EL (cell line): ENCODE measurements at places on chromosomes 2 and 18.

GRCh38 chr18:9055185-9055584 lies 47.3 kb upstream of the NDUFV2 start:
- peak; percentile 71 for DNase-seq

DNA sequence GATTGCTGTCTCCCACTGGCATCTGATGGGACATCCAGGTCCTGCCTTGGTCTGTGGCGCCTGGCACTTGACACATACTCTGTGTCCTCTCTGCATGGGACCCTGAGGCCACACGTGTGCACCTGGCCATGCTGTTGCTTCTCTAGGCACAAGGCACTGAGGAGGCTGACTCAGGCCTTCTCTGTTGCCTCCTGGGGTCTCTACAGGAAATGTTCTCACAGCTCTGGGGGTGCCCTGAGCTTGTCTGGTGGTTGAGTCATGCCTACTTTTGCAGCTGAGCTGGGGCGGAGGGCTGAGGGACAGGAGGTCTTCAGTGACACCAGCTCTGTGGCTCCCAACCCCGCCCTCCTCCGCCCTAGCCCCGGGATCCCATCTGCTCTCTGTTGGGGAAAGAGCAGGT lies 207.0 kb upstream of the HS6ST1 start:
- peak; percentile 16 for DNase-seq

DNA sequence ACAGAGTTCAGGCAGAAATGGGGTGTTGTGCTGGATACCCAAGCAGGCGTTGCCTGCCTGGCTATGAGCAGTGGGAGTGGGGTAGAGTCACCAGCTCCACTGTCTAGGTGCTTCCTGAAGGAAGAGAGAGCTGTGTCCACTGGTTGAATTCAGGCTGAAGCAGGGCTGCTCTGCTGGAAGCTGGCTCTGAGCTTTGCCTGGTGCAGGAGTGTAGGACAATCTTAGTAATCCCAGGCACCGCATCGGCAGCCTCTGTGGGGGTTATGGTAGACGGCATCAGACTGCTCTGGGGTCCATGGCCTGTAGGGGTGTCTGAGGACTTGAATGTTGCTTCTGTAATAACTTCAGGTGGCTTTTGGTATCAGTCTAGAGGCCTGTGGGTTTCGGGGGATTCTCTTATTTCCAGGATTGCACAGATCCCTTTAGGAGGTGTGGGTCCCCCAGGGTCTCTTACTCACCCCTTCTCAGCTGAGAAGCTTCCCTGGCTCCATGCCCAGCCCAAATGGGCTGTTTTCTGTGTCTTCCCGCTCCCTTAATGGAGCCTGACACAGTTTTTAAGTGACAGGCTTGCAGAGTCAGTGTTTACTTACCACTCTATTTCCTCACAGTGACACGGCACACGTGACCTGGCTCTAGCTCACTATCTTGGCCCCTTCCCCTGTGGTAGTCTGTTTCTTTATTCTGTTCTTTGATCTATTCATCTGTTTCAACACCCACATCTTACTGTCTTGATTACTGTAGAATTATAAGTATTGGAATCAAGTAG lies 644.3 kb downstream of the CBLN2 start:
- no peak for DNase-seq

DNA sequence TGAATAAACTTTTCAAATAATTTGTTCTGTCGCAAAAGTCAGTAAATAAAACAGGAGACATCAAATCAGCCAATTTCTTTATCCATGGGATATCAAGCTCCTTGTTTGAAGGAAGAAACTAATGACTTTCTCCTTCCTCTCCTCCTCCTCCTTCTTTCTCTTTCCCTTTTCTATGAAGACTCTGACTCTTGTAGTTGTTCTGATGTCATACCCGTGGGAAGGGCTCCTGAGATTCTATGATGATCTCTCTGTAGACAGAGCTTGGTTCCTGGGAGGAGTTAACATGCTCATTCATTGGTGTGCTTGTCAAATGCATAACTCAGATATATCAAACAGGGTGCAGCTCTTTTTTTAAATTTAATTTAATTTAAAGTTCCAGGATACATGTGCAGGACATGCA lies 118.7 kb upstream of the KCTD1 start:
- DNase-seq, result no peak

DNA sequence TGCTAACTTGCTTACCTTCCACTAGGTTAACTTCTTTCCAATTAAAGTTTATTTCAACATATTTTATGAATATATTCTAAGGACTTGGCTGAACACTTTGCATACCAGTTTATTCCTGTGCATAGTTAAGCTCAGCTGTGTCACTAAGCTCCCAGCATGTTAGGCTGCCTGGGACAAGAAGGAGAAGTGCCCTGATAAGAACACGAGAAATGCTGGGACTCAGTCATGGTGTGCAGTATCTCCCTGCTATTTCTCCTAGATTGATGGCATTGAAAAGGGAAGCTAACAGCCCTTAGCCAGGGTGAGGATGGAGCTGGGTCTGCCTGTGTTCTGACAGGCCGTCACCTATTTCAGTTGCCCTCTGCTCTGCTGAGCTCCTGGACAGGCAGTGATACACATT lies 164.3 kb downstream of the TRABD2A start:
- no peak for DNase-seq

DNA sequence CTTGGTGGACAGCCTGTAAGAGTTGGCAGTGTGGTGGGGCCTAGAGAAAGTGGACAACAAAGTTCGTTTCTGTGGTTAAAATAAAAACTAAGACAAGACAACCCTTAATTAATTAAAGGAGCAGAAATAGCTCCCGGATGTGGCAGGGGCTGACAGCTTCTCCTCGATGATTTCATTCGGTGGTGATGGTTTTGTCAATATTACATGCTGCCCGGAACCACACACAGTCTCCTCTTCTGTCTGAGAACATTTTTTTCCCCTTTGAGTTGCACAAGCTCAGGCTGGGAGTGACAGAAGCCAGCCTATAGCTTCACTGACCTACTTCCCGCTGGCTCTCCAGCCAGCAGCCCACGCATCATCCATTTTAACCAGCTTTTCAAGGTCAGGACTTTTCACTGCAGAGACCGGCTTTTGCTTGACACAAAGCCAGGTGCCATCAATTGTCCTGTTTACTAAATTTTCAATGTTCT lies 378.8 kb downstream of the SLC4A3 start:
- no peak for DNase-seq

- no peak for DNase-seq
Observed at GRCh38 chr18:40812981-40813515, 1142.0 kb upstream of the PIK3C3 start.

- DNase-seq, result no peak
Observed at GRCh38 chr18:13868501-13869271, 44.7 kb downstream of the MC5R start.

DNA sequence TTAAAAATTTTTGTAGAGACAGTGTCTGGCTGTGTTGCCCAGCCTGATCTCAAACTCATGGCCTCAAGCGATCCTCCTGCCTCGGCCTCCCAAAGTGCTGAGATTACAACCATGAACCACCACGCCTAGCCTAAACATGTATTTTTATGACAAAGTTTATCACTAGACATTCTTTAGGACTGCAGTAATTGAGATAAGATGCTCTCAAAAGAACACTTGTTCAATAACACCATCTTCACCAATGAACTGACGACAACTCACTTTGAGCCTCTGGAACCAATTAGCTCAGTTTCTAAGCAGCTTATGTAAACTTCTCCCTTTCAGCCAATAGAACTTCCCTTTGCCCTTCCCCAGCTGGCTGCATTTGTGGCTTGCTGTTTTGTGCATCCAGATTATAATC lies 15.3 kb upstream of the PPP4R1 start:
- DNase-seq, result no peak

GRCh38 chr2:26978061-26978596 lies 7.7 kb downstream of the MAPRE3 start:
- DNase-seq, result no peak

DNA sequence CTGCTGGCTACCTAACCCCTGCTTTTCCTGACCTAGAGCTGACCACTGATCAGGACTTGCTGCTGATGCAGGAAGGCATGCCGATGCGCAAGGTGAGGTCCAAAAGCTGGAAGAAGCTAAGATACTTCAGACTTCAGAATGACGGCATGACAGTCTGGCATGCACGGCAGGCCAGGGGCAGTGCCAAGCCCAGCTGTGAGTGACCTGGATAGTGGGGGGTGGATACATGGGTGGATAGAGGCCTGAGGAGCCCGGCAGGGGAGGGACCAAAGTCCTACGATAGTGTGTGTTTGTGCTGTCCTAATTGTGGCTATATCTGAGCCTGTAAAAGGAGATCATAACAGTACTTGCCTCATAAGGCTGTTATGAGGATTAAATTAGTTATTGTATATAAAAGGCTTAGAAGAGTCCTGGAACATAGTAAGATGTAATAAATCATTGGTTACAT lies 8.2 kb downstream of the PLCD4 start:
- no peak for DNase-seq

GRCh38 chr2:196759378-196759706 lies 40.1 kb downstream of the GTF3C3 start:
- no peak for DNase-seq

DNA sequence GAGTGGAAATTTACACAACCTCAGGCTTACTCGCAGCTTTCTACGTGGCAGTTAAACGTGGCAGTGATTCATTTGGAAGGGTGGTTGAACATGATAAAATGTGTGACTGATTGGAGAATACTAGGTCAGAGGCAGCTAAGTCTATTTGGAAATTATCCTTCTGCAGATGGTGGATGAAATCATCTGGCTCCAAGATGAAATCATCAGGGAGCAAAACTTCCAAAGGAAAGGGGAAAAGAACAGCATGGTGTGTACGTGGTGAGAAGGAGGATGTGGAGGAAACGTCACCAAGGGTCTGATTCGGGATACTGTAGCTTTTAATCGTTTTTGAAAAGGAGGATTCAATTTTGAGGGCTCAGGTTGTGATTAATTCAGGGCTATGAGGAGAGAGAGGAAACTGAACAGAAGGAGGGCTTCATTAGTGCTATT lies 47.9 kb downstream of the COL3A1 start:
- peak; percentile 85 for DNase-seq

DNA sequence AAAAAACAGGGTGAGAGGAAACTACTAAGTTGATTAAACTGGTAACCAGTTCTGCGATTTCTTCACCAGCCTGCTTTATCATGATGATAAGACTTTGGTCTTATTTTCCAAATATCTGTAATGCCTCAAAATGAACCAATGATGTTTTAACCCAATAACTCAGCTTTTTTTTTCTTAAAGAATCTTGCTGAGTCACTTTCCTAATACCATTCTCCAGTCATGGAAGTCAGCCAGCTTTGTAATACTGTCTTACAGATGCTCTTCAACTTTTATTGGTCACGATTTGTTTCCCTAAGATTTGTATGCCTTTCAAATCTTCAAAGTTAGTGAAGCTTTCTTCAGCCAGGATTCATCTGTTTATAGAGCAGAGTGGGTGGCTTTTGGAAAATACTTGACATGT lies 47.7 kb upstream of the SMIM21 start:
- DNase-seq, result peak; percentile 86

GRCh38 chr2:130843321-130843985 lies 6.7 kb downstream of the ARHGEF4 start:
- no peak for DNase-seq

DNA sequence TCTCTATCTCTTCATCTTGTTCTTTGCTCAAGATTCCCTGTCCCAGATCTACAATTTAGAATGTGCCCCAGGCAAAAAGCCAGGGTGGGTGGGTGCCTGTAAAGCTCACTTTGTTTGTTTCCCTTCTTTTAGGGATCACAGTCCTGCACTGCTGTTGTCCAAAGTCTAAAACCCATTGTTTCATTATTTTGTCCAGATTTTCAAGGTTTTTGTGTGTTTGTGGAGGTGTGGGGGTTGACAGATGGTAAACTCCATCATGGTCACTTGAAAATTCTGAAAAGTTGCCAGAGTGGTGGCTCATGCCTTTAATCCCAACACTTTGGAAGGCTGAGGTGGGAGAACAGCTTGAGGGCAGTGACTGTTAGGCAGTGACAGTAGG lies 41.5 kb downstream of the YES1 start:
- peak; percentile 46 for DNase-seq

DNA sequence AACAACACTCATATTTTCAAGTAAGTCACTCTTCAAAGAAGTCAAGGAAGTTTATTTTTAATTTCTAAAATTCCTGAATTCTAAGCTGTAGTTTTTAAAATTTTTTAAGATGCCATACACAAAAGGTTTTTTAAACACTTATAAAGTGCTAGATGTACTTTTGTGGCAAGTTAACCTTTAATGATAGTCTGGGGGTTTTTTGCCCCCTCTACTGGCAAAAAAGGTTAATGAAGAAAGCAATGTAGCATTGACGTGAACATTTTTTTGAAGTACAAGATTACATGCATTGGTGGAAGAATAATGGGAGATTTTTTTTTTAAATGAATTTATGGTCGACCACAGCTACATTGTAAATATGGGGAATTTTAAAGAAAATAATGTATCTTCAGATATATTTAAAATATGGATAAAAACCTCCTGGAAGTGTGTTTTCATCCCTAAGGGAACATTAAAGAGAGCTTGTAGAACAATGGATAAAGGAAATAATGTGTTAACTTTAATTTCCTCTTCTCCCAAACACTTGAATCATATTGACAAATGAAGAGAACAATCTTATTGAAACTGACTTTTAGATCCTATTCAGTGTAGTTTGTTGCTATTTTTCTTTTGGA lies 12.6 kb downstream of the ITPRID2 start:
- peak; percentile 47 for DNase-seq

DNA sequence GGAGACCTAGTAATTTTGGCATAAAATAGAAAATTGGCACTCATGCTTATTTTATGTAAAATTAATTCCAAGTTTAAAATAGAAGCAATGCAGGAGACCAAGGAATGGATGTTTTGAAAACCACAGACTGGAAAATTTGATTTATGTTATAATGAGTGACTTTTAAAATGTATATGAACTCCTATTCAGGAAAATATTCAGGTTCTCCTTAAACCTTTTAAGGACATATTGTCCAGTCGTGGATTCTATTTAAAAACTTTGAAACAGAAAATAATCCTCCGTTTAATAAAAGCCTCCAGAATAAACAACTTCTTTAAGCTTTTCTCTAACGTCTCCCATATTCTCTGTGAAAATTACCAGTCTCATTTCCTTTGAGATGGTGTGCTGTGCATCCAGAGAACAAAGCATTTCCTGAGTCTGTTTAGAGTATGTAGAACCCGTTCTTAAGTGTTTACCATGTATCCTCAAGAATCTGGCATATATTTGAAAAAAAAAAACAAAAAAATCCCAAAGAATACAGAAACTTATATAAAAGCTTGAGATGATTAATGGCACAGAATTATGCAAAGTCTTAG lies 8.6 kb upstream of the YES1 start:
- no peak for DNase-seq

DNA sequence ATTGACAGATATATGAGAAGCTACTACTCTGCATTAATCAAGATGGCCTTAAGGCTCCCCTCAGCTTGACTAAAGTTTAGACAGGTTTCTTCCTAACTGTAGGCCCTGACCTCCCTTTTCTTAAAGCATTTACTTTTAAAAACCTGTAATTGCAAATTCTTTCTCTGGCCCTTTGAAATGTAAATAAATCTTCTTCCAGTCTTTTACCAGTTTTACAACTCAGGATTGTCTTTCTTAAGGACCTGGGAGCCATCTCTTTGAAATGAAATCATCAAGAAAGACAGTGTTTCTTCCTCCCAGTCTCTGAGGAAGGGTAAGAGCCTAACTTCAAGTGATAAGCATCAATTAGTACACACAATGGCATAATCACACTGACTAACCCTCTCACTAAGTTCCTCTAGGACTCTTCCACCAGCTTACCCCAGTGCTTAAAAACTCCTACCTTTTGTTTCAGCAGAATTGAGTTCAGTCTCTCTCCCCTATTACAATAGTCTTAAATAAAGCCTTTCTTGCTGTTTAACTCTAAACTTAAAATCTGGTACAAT lies 58.7 kb upstream of the CDH20 start:
- DNase-seq, result no peak

GRCh38 chr2:137986268-137986667 lies 22.0 kb downstream of the HNMT start:
- no peak for DNase-seq

GRCh38 chr18:48300463-48300961 lies 108.7 kb downstream of the ZBTB7C start:
- peak; percentile 13 for DNase-seq
